ENCODE measurements at places on chromosomes 16 and 17. TPM values are rescaled to one million over a fixed set of nuclear protein-coding genes. Genes with fewer than 3 reads are reported as not detected.

- H3K4me1 ChIP-seq = peaks cover 45% of the 10 kb centered on the region
- H3K27me3 ChIP-seq = no peaks in the 10 kb centered on the region
- peak overlapping the region; percentile 84 for H3K27ac ChIP-seq
- DNase-seq = peak; percentile 86
- H3K36me3 ChIP-seq = no peaks in the 10 kb centered on the region
Measured at GRCh38 chr17:42276609-42277341, 584 bp upstream of the STAT5B start.

DNA sequence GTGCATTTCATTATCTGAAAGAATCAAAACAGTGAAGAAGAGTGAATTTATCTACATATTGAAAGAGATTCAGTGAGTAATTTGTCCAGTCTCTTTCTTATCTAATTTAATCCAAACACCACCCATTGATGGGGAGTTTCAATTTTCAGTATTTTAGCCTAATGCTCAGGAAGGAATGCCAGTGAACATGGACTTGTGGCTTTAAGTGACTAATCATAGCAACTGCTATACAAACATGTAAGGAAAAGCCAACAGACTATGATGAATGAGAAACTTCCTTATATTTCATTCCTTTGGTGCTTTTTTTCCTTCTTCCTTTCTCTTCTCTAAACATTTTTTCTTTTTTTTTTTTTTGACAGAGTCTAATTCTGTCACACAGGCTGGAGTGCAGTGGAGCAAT, 885.8 kb downstream of the KCNJ2 start:
- peaks cover 12% of the 10 kb centered on the region for H3K4me1 ChIP-seq
- H3K27ac ChIP-seq = no peak overlapping the region
- no peak for DNase-seq
- no peaks in the 10 kb centered on the region for H3K36me3 ChIP-seq
- H3K4me3 ChIP-seq = no peak overlapping the region

Gene NPIPB4
- total RNA-seq = 153 TPM

Gene GP1BA
- total RNA-seq = not detected

GRCh38 chr16:55136356-55137150, 187.4 kb upstream of the IRX6 start:
- no peaks in the 10 kb centered on the region for H3K36me3 ChIP-seq
- no peaks in the 10 kb centered on the region for H3K27me3 ChIP-seq
- no peaks in the 10 kb centered on the region for H3K4me1 ChIP-seq
- no peak for DNase-seq
- H3K4me3 ChIP-seq = no peak overlapping the region

- no peak overlapping the region for H3K27ac ChIP-seq
- peaks cover 12% of the 10 kb centered on the region for H3K4me1 ChIP-seq
- H3K36me3 ChIP-seq = no peaks in the 10 kb centered on the region
Measured at GRCh38 chr17:14374268-14374667, 73.4 kb downstream of the HS3ST3B1 start.

- H3K36me3 ChIP-seq = peaks cover 3% of the 10 kb centered on the region
- peak overlapping the region; percentile 5 for H3K4me3 ChIP-seq
- no peak for DNase-seq
- H3K27me3 ChIP-seq = no peaks in the 10 kb centered on the region
- peaks cover 53% of the 10 kb centered on the region for H3K4me1 ChIP-seq
- H3K27ac ChIP-seq = peak overlapping the region; percentile 78
Measured at GRCh38 chr17:27576477-27577083, 54.4 kb upstream of the LGALS9 start.

Gene C16orf86
- 2.8 TPM for total RNA-seq

DNA sequence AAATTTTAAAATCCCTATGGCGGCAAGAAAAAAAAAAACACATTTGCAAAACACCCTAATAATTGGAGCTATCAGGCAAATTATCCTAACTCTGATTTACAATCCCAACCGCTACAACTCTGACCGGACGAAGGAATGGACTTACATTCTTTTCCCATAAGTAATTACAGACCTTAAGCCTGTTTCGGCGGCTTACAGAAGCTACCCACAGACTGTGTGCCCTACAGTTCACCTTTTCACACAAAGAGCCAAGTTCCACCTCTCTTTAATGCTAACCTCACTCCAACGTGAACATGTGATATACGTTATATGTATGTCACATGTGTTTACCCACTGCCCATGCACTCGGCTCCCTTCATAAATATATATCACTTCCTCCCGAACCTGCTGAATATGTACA, 8.7 kb upstream of the MEAK7 start:
- H3K27ac ChIP-seq = no peak overlapping the region
- no peaks in the 10 kb centered on the region for H3K27me3 ChIP-seq
- H3K36me3 ChIP-seq = no peaks in the 10 kb centered on the region
- no peak for DNase-seq

GRCh38 chr17:40307740-40308239, 1.2 kb upstream of the RARA start:
- no peak overlapping the region for H3K27ac ChIP-seq
- no peak overlapping the region for H3K4me3 ChIP-seq
- no peaks in the 10 kb centered on the region for H3K27me3 ChIP-seq
- no peaks in the 10 kb centered on the region for H3K36me3 ChIP-seq
- DNase-seq = no peak
- peaks cover 23% of the 10 kb centered on the region for H3K4me1 ChIP-seq

DNA sequence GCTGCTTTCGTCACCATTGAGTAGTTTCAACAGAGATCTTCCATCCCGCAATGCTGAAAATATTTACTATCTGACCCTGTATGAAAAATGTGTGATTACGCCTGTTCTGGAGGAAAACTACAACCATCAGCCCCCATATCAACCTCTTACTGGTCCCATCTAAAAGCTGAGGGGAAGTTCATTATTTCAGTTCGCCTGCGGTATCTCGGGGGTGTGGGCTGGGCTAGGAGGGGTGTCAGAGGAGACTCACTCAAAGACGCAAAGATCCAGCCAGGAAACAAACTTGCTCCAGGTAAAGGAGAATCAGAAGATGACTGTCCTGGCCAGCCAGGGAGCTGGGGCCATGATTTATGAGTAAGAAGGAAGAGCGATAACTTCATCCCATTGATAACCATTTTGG, 13.7 kb downstream of the CACNG1 start:
- peaks cover 2% of the 10 kb centered on the region for H3K4me1 ChIP-seq
- peak; percentile 49 for DNase-seq
- H3K27ac ChIP-seq = no peak overlapping the region
- no peak overlapping the region for H3K4me3 ChIP-seq
- no peaks in the 10 kb centered on the region for H3K36me3 ChIP-seq
- no peaks in the 10 kb centered on the region for H3K27me3 ChIP-seq

DNA sequence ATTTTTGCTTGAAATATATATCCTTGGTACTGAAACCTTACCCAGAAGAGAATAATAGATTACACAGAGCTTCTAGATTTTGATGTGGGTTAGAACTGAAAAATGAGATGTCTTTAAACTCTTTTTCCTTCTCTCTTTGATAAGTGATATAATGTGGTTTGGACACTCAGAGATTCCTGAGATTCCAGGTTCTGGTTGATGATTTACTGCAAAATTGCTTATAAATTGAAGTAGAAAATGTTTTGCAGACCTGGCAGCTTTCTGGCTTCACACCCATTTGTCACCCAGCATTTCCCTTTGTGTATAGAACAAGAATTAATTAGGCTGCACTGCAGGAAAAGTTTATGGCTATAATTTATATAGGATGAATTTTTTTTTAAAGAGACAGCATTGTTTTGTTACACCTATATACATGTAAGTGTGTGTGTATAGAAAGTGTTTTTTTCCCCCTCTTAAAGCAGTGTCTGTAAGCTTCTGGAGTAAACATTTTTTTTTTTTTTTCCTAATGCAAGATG, 23.5 kb downstream of the AATF start:
- H3K27me3 ChIP-seq = no peaks in the 10 kb centered on the region
- H3K36me3 ChIP-seq = peaks cover 26% of the 10 kb centered on the region
- H3K4me1 ChIP-seq = peaks cover 3% of the 10 kb centered on the region
- DNase-seq = no peak

- peaks cover 18% of the 10 kb centered on the region for H3K4me1 ChIP-seq
- peak overlapping the region; percentile 15 for H3K27ac ChIP-seq
- DNase-seq = no peak
- H3K4me3 ChIP-seq = no peak overlapping the region
- H3K36me3 ChIP-seq = no peaks in the 10 kb centered on the region
- H3K27me3 ChIP-seq = no peaks in the 10 kb centered on the region
Measured at GRCh38 chr16:69064124-69064763, 41.2 kb upstream of the HAS3 start.

- peaks cover 87% of the 10 kb centered on the region for H3K4me1 ChIP-seq
- H3K27ac ChIP-seq = peak overlapping the region; percentile 88
- peak overlapping the region; percentile 43 for H3K4me3 ChIP-seq
Measured at GRCh38 chr16:73037331-73037745, 10.6 kb downstream of the ZFHX3 start.

Gene SMIM36
- total RNA-seq = not detected

GRCh38 chr17:6000426-6000825, 69.8 kb upstream of the WSCD1 start:
- no peak overlapping the region for H3K27ac ChIP-seq
- H3K27me3 ChIP-seq = peaks cover 9% of the 10 kb centered on the region

DNA sequence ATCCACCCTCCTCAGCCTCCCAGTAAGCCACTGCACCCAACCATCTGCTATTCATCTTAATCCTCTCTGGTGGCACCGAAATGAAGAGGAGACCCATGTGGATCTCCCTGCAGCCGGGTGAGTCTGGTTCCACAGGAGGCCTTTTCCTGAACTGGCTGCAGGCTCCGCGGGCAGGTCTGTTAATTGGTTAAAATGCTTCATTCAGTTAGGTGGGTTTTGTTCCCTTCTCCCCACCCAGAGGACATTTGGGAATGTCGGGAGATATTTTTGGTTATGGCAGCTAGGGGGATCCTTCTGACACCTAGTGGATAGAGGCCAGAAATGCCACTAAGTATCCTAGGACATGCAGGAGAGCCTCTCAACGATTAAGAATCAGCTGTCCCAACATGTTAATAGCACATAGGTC, 16.7 kb downstream of the C16orf54 start:
- no peaks in the 10 kb centered on the region for H3K36me3 ChIP-seq
- peaks cover 38% of the 10 kb centered on the region for H3K27me3 ChIP-seq
- H3K4me1 ChIP-seq = peaks cover 4% of the 10 kb centered on the region
- H3K4me3 ChIP-seq = no peak overlapping the region

DNA sequence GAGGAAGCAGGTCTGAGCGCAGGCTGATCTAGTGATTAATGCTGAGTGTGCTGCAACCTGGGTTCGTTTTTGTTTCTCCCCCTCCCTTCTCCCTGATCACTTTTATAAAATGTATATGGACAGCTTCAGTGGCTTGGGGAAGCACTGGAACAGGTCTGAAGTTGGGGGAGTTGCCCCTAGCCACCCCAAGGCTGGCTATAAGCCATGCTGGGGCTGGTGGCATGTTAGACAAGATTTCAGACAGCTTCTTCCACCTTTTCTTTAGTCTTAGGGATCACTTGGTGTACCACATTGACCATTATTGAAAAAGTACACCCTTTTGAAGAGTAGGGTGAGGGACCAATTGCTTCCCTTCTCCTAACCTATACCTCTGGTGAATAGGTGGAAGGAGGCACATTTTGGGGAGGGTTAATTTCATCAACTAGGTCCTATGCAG, 3.8 kb upstream of the VAC14 start:
- DNase-seq = peak; percentile 32
- no peak overlapping the region for H3K4me3 ChIP-seq
- peaks cover 18% of the 10 kb centered on the region for H3K4me1 ChIP-seq
- no peaks in the 10 kb centered on the region for H3K36me3 ChIP-seq
- no peak overlapping the region for H3K27ac ChIP-seq
